Adrenal gland (tissue), 19 donors: ENCODE measurements at places on chromosomes 1 and 21. TPM values are rescaled to one million over a fixed set of nuclear protein-coding genes. Genes with fewer than 3 reads are reported as not detected.

DNA sequence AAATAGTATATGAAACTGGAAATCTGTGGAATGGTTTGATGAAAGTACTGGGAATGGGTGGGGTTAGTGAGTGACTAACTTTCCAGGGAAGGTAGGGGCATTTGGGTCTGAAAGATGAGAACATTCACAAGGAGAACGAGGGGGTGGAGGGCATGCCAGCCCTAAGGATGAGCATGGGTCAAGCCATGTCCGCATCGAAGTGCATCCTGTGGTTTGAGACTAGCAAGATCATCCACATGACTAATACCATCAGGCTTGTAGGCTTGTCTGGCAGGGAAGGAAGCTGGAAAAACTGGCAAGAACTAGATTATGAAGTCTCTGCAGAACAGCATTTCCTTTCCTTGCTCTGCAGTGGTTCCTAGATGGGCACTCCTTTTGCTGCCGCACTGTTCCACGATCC, 70.4 kb upstream of the UBE2U start:
- no peak overlapping the region for H3K4me3 ChIP-seq
- H3K36me3 ChIP-seq = no peaks in the 10 kb centered on the region
- no peak for DNase-seq
- H3K27ac ChIP-seq = no peak overlapping the region
- H3K4me1 ChIP-seq = no peaks in the 10 kb centered on the region

GRCh38 chr1:232271991-232272589, 357.8 kb downstream of the SIPA1L2 start:
- no peak overlapping the region for H3K4me3 ChIP-seq
- no peak for DNase-seq
- H3K27me3 ChIP-seq = no peaks in the 10 kb centered on the region
- H3K4me1 ChIP-seq = no peaks in the 10 kb centered on the region
- no peaks in the 10 kb centered on the region for H3K36me3 ChIP-seq

DNA sequence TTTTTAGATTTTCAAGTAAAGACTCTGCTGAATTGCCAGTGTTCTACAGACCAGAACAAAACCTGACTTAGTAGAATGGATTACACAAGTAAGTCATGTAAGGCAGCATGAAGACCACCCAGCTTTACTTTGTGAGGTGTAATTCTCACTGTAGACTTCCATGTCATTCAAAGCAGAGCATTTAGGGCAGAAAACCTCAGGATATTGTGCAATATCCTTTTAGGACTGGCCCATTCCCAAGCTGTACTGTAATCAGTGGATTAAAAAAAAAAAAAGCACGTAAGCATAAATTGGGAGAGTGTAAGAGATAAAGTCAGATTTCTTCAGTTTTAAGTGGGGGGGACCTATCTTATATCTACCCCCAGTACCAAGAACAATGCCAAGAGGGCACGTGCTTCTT, 380.5 kb upstream of the PRMT6 start:
- no peaks in the 10 kb centered on the region for H3K27me3 ChIP-seq
- H3K36me3 ChIP-seq = no peaks in the 10 kb centered on the region
- H3K4me3 ChIP-seq = no peak overlapping the region
- DNase-seq = no peak
- no peak overlapping the region for H3K27ac ChIP-seq

DNA sequence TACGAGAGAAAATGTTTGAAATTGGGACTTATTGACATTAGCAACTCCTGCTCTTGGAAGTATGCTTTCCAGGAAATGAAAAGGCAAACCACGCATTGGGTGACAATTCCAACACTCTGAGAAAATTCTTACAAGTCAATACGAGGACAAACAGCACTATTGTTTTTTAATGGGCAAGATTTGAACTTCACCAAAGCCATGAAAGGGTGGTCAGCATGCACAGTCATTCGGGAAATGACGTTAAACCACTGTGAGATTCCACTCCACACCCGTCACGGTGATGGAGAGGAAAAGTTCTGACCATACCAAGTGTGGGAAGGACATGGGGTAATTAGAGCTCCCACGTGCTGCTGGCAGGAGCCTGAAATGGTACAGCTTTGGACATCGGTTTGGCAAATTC, 12.2 kb upstream of the PRXL2B start:
- H3K36me3 ChIP-seq = no peaks in the 10 kb centered on the region
- H3K27me3 ChIP-seq = peaks cover 5% of the 10 kb centered on the region
- H3K27ac ChIP-seq = no peak overlapping the region
- no peak for DNase-seq
- H3K4me3 ChIP-seq = no peak overlapping the region

DNA sequence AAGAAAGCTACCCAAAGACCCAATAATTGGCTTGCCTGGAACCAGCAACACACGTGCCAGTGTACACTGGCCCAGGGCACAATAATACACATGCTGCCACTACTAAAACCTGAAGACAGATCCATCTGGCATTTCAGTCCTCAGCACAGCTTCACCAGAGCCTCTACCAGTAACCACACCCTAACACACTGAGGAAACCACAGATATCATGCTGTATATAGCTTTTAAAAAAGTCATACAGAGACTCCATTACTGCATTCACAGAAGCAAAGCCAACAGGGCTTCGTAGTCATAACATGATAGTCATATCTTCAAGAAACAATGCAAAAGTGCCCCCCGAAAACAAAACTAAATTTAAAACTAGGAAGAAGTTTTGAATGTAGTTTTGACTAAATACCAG, 40.6 kb upstream of the NEGR1 start:
- H3K4me1 ChIP-seq = no peaks in the 10 kb centered on the region
- no peaks in the 10 kb centered on the region for H3K27me3 ChIP-seq
- no peak for DNase-seq
- no peaks in the 10 kb centered on the region for H3K36me3 ChIP-seq

DNA sequence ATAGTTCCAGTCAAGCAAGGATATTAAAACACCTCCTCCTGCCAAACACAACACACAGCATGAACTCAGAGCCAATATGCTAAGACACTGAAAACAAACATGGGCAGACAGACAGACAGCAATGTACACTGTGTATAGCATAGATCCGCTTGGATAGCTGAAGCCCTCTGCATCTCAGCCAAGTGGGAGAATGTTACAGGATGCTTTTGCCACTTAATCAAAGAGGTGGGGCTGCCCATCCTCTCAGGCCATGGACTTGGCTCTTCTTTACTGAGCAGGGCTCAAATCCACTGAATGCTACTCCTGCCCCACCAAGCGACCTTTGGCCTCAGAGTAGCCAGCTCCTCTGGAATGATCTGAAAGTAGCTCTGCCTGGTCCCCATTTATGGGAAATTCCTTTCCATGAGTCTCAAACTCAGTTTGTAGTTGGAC, 64.7 kb upstream of the NGF start:
- no peaks in the 10 kb centered on the region for H3K27me3 ChIP-seq
- H3K36me3 ChIP-seq = no peaks in the 10 kb centered on the region
- no peak for DNase-seq
- H3K27ac ChIP-seq = no peak overlapping the region
- H3K4me1 ChIP-seq = no peaks in the 10 kb centered on the region

DNA sequence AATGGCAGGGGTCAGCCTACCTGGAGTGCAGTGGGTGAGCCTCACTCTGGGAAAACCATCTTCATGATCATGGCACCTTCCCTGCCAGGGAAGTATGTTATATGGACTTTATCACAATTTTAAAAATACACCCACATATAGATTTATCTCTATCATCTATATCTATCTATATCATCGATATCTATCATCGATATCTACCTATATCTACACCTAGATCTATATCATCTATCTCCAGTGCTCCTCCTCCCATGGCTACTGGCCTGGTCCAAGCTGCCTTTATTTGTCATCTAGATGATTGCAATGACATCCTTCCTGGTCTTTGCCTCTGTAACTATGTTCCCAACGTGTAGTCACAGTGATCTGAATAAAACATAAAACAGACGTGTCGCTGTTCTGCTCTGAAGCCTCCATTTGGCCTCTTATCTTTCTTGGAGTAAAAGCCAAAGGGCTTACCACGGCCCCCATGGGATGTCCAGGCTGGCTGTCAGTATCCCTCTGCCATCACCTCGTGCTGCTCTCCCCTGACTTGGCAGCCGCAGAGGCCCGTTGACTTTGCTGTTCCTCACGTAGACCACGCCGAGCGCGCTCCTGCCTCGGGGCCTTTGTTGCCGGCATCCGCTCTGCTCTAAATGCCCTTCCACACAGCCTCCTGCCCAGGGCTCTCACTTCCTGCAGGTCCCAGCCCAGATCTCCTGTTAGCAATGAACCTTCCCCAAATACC, 20.6 kb upstream of the KIF26B start:
- no peaks in the 10 kb centered on the region for H3K4me1 ChIP-seq
- H3K27me3 ChIP-seq = no peaks in the 10 kb centered on the region
- no peak overlapping the region for H3K27ac ChIP-seq

DNA sequence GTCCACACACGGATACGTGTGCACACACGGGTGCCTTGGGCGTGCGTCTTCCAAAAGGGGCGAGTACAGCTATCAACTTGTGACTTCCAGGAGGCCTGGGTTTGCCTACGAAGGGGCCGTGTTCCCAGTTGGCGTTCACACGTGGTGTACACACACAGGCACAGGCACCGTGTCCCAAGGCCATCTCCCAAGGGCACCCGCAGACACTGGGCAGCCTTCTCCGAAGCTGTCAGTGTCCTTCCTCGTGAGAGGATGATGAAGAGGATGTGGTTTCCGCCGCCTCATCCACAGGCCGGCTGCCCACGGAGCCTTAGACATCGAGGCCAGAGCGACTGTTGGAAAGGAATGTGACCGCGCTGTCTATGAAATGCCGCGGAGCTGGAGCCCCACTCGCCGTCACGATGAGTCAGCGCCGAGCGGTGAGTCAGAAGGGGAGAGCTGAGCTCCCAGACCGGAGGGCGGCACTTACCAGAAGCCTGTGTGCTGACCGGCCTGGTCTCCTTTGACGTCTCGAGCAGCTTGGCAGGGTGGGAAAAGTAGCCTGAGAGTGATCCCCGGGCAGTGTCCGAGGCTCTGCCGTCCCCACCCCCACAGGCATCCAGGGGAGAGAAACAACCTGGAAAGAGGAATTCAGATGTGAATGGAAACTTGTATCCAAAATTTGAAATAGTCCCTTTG, 141.4 kb upstream of the ARHGEF16 start:
- H3K27ac ChIP-seq = peak overlapping the region; percentile 71
- H3K36me3 ChIP-seq = no peaks in the 10 kb centered on the region
- peaks cover 9% of the 10 kb centered on the region for H3K4me1 ChIP-seq
- H3K27me3 ChIP-seq = no peaks in the 10 kb centered on the region
- no peak overlapping the region for H3K4me3 ChIP-seq
- peak; percentile 96 for DNase-seq

Gene PAPPA2
- total RNA-seq = 0.11 TPM

Gene IVL
- total RNA-seq = not detected

Gene TRAF3IP3
- total RNA-seq = 2.7 TPM

Gene TSPAN1
- 31.2 TPM for total RNA-seq

Gene METTL25B
- 27.2 TPM for total RNA-seq
